NCI-H460 (cell line): ENCODE measurements at places on chromosomes 3 and 15. TPM values are rescaled to one million over a fixed set of nuclear protein-coding genes. Genes with fewer than 3 reads are reported as not detected.
A peak's percentile ranks its signal among the peaks of the same experiment; 100 is the strongest.

- no peak for DNase-seq
Measured at GRCh38 chr15:63063877-63064409, 21.4 kb downstream of the TPM1 start.

DNA sequence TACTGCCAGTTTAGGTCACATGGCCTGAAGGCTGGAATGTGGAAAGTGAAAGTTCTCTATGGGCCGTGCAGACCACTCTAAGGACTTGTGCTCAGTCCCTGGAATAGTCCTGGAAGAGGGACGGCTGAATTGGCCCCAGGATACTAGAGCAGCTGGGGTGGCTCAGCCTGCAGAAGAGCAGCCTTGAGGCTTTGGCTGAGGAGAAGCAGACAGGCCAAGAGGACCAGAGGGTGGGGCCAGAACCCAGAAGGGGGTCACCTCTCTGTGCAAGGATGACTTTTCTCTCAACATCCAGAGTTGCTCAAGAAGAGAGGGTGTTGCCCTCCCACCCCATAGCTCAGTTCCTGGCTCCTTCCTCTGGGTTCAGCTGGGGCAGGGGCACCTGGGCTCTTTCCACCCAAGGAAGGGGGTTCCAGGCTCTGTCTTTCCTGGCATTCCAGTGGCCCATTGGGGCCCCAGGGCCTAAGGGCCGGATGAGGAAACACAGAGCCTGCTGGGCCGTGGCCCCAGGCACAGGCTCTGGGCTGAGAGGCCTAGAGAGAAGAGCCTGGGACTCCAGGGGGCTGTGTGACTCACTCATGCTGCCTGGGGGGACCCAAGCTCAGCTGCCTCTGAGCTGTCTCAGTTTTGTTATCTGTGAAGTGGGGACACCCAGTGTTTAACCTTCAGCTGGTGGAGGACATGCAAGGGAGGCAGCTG lies 8.5 kb upstream of the FBLN2 start:
- DNase-seq: no peak

DNA sequence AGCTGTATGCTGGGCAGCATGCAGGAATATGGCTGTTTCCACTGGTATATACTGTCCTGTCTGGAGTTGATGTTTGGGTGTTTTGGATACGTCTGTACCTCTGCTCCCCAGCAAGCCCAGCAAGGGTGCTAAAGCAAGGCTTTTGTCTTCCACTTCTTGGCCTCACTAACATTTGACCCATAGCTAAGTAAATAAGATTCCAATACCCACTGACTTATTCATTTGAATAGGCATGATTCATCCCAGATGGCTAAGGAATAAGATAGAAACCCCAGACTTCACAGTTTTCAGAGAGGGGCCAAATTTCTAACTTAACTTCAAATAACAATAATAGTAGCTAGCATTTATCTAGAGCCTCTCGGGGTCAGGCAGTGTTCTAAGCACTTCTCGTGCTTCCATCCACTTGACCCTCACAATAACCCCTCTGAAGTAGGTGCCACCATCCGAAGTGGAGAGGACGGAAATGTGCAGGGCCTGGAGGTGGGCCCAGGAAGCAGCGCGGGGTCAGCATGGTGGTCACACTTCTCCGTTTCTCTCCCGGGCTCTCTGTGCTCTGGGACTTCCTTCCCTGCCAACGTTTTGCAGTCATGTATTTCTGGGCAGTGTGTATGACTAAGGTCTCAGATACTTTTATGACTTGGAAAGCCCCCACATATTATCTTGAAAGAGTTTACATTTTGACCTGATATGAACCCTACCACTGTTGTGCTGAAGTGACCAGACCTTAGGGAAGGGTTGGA lies 39.3 kb downstream of the LRRK1 start:
- DNase-seq: no peak

GRCh38 chr15:58999694-59000093 lies 12.2 kb downstream of the RNF111 start:
- no peak for DNase-seq

- no peak for DNase-seq
Measured at GRCh38 chr3:183653209-183654064, 18.0 kb downstream of the KLHL24 start.

- no peak for DNase-seq
Measured at GRCh38 chr3:104316118-104316517, 1050.6 kb upstream of the ALCAM start.

The ARHGEF3 gene
- total RNA-seq: 1.1 and 1.8 TPM in 2 replicates

DNA sequence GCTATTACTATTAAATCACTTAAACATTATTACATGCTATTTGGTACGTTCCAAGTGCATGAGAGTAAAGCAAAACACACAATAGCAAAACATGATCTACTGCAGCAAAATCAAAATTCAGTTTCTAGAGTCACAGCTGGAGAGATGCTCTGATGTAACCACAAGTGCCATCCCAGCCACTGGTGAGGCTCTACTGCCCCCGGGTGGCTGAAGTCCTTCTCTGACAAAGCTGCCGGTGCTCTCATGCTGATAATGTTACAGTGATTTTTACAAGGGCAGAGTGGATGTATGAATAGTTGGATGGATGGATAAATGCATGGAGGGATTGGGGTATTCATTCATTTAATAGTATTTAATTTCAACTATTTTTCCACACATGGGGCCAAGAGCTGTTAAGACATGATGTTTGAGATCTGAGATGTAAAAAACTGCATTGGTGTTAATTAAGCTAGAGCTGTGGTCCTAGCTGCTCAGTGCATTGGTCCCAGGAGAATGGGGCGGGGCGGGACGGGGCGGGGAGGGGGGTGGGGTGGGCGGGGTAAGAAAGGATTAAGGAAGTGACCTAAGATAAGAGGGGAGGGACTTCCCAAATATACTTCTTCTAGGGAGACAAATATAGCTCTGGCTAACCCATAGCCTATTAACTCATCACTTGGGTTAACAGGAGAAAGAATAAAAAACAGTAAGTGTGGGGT lies 5.3 kb upstream of the SPESP1 start:
- DNase-seq: peak; percentile 71

The RAD51 gene
- 4.3 and 7.1 TPM in 2 replicates for total RNA-seq

DNA sequence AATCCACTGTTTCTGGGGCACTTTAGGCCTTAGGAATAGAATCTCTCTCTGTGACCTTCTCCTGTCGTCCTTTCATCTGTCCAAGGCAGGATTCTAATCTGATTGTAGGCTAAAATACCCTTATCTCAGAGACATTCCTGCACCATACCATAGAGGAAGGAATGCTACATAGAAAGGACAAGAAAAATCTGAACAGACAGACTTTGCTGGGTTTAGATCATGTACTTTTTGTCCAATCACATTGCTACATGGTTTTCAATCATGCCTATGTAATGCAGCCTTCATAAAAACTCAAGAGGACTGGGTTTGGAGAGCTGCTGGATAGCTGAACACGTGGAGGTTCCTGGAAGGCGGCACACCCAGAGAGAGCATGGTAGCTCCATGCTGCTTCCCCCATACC lies 378.5 kb upstream of the SEMA6D start:
- no peak for DNase-seq

The CELSR3 gene
- total RNA-seq: 0.79 and 1.4 TPM in 2 replicates

DNA sequence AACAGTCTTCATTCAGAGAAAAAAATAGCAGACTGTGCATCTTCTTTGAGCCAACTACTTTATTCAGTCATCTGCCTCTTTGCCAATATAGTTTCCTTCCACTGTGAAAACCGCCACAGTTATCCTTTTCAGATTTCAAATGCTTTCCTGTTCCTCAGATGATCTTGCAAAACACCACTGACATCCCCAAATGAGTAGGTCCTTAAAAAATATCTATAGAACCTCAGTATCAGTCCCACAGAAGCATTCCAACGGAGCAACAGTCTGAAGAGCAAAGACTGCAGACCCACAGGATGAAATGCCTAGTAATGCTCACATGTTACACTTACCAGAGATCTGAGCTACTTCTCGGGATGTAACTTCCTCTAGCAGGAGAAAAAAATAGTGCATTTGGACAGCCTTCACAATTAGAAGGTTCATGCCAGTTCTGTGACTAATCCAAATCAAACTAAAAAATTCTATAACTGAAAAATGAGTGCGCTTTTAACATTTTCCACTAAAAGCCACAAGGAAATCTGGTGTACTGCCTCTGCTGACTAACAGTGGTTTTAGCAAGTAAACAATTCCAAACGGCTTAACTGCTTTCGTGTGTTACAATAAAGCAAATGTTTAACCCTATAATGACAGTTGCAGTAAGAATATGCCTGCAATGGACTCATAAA lies at the start of gene ANKRD28:
Gene ANKRD28 (minus strand): TSS at position 338 of the 662 bp plus-strand sequence. CDS start 1,458 bp downstream, outside the sequence.
- peak; percentile 72 for DNase-seq

GRCh38 chr3:28198161-28198560 lies 43.3 kb upstream of the CMC1 start:
- no peak for DNase-seq

- peak; percentile 24 for DNase-seq
Measured at GRCh38 chr3:121748680-121749275, 763 bp downstream of the GOLGB1 start.

DNA sequence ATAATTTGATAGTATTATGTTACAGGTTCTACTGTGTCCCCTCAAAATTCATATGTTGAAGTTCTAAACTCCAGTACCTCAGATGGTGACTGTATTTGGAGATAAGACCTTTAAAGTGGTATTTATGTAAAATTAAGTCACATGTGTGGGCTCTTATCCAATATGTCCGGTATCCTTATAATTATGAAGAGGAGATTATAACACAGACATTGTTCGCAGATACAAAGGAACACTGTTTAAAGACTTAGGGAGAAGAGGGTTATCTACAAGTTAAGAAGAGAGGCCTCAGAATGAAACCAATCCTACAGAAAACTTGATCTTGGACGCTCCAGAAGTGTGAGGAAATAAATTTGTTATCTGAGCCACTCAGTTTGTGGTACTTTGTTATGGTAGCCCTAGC lies 50.9 kb downstream of the DPH6 start:
- no peak for DNase-seq

DNA sequence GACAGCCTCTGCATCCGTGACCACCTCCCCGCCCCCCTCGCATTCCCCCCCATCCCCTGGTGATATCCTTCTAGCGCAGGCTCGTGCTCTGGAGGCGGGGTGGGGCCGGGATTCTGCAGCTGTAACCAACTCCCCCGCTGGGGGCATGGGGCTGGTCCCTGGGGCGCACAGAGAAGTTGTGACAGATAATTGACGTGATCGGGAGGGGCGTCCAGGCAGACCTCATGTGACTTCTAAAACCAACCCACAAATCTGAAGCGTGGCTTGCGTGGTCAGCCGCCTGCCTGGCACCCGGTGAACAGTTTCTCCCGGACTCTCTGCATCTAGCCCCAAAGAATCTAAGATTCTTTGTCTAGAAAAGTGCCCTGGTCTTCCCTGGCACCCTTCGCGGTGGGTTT lies 100.6 kb upstream of the IGF1R start:
- no peak for DNase-seq

- no peak for DNase-seq
Measured at GRCh38 chr15:78454992-78455391, 17.0 kb downstream of the IREB2 start.

DNA sequence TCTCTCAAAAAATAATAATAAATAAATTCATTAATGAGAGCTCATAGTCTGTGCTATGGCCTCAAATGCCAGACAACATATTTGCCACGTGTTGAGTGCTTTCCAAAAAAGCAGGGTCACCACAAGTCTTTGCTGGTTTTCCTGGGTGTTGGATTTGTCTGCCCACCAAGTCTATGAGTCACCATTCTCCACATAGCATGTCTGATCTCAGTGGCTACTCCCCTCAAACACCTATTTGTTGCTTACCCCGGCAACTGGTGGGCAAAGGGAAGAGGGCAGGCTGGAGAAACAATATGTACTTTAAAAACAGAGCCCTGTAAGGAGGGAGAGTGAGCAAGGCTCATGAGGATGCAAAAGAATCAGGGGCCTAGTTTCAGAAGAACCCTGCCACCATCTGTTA lies 120.0 kb upstream of the ARRDC4 start:
- DNase-seq: no peak

- DNase-seq: no peak
Measured at GRCh38 chr15:46489276-46489675, 854.4 kb downstream of the SQOR start.

GRCh38 chr3:133991209-133991608 lies 38.5 kb downstream of the SLCO2A1 start:
- no peak for DNase-seq

- DNase-seq: peak; percentile 24
Measured at GRCh38 chr15:33963831-33964664, 4.2 kb upstream of the CHRM5 start.

GRCh38 chr3:63508305-63508704 lies 144.2 kb upstream of the SNTN start:
- DNase-seq: no peak

GRCh38 chr15:34331809-34332208 lies 5.8 kb downstream of the SLC12A6 start:
- no peak for DNase-seq

DNA sequence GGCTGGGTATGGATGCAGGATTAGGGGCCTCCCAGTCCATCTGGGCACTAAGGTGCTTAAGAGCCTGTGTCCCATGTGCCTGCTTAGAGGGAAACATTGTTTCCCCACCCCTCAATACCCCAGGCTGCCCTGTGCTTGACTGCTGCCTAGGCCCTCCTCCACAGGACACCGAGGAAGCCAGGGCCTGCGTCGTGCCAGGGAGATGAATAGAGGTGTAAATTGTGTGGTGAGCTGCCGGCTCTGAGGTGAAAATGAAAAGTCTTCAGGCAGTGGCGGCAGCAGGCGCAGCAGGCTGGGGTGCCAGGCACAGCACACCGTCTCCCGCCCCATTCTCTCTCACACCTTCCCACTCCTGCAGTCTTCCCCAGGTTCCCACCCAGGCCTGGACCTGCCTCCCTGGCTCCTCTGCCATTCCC lies 13.9 kb upstream of the GRM2 start:
- no peak for DNase-seq

DNA sequence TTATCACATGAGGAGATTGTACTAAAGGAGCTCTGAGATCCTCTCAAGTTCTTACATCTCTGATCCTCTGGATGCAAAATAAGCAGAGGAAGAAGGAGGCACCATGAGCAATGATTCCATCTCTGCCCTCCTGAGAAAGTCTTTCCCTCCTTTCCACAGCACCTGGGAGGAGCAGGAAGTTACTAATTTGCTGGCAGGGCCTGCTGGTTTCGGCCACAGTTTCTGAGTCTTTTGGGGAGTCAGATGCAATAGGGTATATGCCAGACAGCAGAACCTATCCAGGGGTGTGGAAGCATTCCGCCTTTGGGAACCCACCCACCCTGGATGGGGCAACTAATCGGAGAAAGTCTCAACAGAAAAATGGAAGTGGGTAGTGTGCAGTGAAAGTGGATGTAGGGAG lies 38.5 kb upstream of the SPTSSB start:
- no peak for DNase-seq

DNA sequence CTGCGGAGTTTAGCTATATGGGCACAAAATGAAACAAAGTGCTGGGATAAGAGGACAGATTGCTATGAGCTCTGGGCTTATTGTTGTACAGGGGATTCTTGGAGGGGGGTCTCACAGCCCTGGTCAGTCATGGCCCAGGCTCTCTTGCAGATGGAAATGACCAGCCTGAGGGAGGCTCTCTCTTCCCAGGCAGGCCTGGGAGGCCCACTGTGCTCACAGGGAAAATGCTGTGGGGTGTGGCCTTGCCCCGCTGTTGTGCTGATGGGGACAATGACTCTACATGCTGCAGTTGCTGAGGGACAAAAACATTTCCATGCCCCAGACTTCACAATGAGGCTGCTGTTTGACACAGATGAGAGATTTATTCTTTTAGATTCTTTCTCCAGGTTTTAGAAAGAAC lies 202.2 kb downstream of the KLF13 start:
- DNase-seq: no peak
